MM.1S (cell line): ENCODE measurements at places on chromosomes 5 and 9.

GRCh38 chr9:36118706-36119105, 17.8 kb upstream of the GLIPR2 start:
- no peak for DNase-seq

- no peak for DNase-seq
Measured at GRCh38 chr5:100562821-100563220, 27.6 kb downstream of the FAM174A start.

- no peak for DNase-seq
Measured at GRCh38 chr9:109986521-109986991, 206.6 kb downstream of the PALM2AKAP2 start.

DNA sequence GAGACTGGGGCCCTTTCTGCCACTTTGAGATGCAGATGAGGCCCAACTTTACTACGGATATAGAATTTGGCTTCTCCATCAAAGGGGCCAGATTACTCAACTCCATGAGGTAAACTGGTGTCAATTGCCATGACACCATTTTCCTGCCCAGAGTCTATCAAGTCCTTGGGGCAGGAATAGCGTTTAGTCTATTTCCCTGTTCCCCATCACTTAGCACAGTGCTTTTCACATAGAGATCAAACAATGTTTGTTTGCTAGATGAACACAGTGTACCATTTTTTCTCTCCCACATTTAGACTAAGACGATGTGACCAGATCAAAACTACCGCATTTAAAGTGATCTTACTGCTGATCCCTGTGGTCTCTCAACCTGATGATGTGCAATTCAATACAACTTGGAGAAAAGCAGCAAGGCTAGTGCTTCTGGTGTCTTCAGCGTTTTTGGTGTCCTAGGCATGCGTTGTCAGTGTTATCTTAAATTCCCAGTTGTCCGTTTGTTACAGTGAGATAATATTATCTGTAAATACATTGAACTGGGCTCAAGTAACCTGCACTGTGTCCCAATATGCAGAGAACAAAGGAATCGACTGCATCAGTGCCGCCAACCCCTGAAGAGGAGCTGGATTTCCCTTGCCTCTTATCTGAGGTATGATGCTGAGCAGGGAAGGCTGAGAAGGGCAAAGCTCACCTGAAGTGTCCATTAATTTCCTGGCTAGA, 446.2 kb downstream of the PLK2 start:
- no peak for DNase-seq

DNA sequence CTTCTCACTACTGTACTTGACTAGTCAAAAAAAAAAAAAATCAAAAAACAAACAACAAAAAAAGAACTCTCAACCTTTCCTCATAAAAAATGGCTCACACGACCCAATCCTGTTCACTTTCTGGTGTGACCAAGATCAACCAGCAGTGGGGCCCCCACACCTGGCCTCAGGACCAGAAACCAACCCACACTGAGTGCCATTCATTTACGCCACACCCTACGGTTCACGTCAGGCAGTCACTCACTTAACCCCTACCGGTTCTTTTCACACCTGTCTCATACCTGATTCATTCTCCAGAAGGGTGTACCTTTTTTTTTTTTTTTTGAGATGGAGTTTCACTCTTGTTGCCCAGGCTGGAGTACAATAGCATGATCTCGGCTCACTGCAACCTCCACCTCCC, 5.7 kb downstream of the SUSD1 start:
- no peak for DNase-seq

DNA sequence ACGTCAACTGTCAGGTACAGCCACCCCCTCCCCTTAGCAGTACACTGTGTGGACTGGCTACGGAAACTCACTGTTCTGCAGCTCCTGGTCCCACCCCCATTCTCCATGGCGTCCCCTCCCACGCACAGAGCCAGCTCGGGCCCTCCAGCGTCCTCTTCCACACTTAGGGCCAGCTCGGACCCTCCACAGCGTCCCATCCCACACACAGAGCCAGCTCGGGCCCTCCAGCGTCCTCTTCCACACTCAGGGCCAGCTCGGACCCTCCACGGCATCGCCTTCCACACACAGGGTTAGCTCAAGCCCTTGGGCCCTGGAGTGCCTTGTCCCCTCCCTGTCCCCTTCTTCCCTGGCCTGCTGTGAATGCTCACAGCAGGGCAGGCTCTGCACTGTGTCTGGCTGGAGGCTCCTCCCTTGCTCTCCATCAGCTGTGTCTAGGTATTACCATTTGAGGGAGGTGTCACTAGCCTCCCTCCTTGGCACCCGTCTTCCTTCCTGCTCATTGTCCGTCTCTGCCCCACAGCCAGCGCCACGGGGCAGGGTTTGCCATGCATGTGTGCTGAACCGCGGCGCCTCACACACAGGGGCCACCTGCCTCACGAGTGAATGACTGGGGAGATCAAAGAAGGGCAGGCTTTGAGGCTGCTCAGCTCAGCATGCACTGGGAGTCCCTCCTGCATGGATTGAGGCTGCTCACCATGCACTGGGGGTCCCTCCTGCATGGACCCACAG, 78.5 kb upstream of the CACNA1B start:
- DNase-seq = no peak

DNA sequence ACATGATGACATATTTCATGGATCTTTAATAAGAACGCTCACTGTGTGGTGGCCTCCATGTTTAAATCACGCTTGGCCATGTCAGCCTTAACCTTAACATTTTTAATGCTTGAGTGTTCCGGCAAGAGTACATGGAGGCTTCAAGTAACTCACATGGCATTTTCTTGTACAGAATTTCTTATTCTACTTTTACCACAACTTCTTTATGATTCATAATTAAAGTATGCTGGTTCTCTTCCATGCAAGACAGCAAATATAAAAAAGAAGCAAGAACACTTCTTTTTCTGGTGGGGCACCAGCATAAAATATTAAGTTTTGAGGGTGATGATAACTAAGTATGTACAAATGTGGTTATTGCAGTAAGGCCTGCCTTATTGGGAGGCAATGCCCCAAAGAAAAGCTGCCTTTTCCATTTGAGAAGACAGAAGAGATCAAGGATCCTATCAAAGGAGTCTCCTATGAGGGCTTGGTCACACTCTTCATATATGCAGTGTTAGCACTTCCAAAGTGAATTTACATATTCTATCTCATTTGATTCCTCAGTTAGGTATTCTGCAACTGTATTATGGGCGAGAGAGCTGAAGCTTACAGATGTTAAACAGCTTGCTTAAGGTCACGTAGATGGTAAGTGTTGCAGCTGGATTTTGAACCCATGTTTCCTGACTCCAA, 382.7 kb upstream of the MEF2C start:
- no peak for DNase-seq

GRCh38 chr5:112064956-112065355, 308.0 kb upstream of the NREP start:
- no peak for DNase-seq

GRCh38 chr5:43854697-43855292, 251.8 kb downstream of the NNT start:
- no peak for DNase-seq

DNA sequence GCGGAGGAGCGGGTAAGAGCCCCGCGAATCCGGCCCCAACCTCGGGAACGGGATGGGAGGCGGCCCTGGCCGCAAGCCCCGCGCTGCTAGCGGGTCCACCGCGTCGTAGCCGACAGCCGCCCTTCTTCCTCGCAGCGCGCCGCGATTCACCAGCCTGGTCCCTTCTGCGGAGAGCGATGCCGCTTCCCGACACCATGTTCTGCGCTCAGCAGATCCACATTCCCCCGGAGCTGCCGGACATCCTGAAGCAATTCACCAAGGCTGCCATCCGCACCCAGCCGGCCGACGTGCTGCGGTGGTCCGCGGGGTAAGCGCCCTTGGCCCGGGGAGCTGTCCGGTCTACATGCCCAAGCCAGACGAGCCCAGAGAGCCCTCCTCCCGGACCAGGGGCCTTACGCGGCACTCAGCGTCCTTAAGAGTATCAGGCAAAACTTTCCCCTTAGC, 335 bp downstream of the ROPN1L start:
- no peak for DNase-seq

- DNase-seq = no peak
Measured at GRCh38 chr5:33465120-33465519, 24.4 kb downstream of the TARS1 start.

DNA sequence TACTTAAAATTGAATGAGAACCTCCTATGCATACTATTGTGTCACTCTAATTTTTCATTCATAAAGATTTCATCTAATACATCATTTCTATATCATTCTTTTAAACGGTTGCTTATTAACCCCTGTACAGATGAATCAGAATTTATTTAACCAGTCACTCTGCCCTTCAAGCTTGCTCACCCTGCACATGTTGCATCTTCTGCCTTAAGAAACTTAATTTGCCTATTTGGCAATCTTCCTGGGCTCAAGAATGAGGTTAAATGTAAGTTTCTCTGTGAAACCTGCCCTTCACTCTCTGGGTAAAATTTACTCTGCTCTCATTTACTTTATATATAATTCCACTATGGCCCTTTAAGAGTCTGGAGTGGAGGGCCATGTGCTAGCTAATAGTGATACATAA, 434.7 kb upstream of the ZNF608 start:
- DNase-seq = no peak

DNA sequence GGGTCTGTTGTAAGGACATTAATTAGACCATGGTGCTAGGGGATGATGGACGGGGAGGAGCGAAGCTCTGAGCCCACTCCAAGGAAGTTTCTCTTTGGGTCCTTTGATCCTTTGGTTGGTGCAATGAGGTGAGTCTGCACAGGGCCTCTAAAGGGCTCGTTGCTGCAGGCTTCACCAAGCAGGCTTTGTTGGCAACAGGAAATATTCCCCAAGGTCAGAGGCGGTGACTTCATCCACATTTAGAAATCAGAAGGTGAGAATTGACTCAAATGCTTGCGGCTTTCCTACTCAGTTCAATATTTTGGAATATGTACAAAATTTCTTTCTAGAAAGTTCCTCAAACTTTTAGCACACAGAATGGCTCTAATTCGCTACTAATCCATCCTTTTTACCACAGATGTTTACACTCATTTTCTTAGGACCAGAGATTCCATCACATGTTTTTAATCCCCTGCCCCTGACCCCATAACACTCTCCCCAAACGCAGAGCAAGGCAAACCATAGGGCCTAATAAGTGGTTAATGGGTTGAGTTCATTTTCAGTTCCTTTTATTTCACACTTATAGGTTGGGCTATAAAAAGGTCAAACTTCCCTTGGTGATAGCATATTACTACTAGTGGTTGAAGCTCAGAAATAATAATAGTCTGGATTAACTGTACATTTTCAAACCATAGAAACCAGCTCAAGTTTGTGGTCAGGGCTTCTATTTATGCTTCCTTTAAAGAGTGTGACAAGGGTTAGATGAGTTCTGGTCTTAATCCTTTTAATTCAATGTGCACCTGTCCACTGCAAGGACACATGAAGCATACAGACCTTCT, 37.3 kb upstream of the TMEM252 start:
- peak; percentile 83 for DNase-seq

GRCh38 chr9:122912671-122912963, 506 bp downstream of the ZBTB6 start:
- no peak for DNase-seq

DNA sequence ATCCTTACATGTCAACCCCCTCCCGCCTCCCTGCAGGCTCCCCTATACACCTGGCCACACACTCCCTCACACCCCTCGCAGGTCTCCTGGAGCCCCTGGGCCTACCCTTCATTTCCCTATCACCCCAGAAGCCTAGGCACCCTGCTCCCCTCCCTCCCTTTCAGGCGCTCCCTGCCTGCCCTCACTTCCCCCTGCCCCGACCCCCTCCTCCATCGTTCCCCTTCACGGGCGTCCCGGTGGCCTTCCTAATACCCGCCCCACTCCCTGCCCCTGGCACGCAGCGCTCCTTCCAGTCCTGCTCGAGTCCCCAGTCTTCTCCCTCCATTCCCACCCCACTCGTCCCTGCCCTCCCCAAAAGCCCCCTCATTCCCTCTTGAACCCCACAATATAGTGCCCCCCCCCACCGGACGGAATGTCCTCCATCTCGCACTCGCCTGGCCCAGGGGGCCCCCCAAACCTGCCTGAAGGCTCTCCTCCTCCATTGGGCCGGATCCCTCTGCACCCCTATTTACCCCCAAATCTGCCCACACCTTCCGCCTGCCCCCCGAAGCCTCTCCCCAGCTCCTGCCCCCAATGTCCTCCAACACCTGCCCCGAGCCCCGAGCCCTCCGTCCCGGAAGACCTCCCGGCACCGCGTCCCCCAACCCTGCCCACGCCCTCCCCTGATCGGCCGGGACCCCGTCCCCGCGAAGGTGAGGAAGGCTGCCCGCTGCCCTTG, 746 bp downstream of the STRBP start:
- no peak for DNase-seq

DNA sequence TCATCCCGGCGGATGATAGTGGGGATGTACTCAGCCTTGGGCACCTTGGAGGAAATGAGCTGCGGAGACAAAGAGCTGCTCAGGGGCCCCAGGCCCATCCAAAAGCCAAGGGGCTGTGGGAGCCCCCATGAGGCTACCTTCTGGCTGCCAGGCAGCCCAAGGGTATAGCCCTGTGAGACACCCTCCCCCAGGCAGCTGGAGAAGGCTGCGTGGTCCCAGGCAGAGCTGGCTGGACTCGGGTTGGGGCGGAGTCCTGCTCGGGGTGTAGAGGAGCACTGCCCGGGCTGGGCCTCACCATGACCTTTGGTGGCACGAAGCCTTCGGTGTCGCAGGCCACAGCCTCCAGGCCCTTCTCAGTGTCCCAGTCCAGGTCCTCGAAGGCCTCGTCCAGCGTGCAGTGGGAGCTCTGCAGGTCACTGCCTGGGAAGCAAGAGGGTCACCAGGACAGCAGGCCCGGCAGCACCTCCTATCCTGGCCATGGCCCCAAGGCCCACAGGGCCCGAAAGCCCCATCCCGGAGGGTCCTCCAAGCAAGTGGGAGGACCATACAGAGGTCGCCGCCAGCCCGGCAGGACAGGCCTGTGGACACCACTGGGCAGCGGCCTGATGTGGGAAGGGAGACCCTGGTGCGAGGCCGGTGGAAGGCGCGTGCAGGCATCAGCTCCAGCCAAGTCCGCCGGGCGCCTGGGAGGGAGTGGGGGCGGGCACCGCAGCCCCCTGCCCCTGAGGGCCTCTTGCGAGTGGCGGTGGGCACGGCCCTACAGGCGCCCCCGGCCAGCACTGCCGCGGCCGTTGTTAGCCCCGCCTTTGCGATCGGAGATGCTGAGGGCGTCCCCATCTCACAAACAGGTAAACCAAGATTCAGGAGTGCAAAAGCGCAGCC, 6.1 kb downstream of the NSMF start:
- DNase-seq = no peak

DNA sequence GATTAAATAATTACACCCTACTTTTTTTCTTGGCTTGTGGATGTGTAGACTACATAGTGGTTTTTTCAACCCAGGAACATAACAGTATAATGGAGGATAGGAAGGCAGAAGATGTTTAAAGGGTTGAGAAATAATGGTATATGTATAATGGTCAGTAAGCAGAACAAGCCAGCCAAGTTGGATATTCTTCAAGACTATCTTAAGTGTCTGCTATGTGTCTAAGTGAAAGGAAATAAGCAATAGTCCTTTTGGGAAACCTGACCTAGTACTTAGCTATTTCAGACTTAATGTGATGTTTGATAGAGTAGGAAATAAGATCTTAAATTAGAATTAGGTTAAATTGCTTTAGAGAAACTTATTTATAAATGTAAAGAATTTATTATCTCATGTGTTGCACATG, 85.7 kb downstream of the PTPDC1 start:
- no peak for DNase-seq
